NCI-H1436 treated with DMSO at 0.1 percent for 48 hours (cell line): ENCODE measurements at places on chromosomes 5 and 9.

- no peak for DNase-seq
Observed at GRCh38 chr5:18487928-18488480, 853.7 kb downstream of the TAF11L14 start.

- DNase-seq, result no peak
Observed at GRCh38 chr5:143985832-143986515, 174.0 kb downstream of the HMHB1 start.

DNA sequence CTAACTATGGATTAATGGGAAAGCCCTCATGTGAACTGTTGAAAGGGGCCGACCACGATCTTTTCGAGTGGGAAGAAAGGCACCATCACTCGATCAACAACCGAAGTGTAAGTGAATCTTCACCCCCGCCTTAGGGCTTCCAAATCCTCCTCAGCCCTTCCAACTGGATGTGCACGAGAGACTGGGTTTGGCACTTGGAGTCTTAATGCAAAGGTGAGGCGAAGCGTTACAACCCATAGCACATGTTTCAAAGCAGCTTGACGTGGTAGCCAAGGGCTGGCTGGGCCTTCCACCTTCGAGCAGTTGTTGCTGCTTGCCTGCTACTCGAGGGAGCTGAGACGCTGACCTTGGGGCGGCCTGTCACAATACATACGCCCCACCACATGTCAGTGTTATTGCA is 5.7 kb upstream of the LCN9 start:
- DNase-seq, result no peak

DNA sequence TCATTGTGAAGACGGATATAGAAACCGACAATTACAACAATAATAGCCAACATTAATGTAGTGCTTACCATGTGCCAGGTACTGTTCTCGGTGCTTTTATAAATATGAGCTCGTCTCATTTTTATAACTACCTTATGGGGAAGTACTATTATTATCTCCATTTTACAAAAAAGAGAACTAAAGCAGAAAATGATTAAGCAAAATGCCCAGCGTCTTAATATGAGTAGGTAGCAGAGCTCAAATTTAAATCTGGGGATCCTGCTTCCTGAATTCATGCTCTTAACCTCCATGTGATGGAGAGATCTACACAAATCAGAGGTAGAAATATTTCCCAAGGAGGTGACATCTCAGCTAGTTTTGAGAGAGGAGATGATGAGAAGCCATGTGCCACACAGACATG is 256.9 kb downstream of the TRIM32 start:
- DNase-seq, result no peak

GRCh38 chr5:40909723-40910122 is 426 bp downstream of the C7 start:
- DNase-seq, result no peak

DNA sequence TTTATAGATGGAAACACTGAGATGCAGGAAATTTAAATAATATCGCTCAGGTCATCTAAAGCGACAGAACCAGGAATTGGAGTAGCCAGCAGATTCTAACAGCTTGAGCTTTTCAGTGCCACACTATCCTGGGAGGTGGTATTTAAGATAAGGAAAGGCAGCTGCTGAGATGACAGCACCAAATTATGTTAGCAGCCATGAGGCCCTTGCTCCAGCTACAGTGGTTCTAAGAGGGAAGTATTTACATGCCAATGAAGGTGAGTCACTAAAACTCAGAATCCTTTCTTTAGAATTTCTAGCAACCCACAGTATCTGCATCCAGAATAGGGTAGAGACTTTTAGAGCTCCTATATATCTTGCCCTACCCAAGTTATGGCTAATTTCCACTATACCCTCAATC is 127.0 kb upstream of the VLDLR start:
- no peak for DNase-seq

- DNase-seq, result no peak
Observed at GRCh38 chr9:125748446-125749099, 1.4 kb downstream of the PBX3 start.
